ENCODE measurements at places on chromosomes 3 and 15.

GRCh38 chr3:195451373-195452015 lies 8.7 kb upstream of the ACAP2 start:
- DNase-seq = peak; percentile 99

DNA sequence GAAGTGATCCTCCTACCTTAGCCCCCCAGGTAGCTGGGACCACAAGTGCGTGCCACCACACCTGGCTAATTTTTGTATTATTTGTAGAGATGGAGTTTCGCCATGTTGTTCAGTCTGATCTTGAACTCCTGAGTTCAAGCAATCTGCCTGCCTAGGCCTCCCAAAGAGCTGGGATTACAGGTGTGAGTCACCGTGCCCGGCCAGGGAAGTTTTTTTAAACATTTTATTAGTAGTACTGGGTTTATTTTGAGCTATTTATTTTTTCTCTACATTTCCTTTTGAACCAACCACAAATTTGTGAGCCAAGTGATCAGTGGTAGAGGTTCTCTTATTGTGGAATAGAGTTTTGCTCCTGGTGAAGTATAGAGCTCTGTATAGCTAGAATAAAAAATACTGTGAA lies 33.7 kb downstream of the ARMC8 start:
- DNase-seq = no peak

DNA sequence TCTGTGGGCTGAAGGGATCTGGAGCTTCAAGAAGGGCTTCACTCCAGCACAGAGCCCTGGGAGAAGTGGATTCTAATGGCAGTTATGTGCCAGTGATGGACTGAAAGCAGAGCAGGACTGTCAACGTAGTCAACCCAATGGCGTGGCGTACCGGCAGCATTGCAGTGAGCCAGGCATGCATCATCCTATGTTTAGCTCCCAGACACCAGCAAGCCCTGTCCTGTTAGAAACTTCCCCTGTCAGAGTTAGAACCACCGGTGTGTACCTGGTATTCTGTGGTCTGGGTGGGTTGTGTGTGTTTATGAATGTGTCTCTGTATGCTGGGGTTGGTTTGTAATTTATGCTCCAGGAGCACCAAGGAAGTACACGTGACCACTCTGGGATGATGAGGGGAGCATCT lies 86.3 kb downstream of the CLSTN2 start:
- no peak for DNase-seq

DNA sequence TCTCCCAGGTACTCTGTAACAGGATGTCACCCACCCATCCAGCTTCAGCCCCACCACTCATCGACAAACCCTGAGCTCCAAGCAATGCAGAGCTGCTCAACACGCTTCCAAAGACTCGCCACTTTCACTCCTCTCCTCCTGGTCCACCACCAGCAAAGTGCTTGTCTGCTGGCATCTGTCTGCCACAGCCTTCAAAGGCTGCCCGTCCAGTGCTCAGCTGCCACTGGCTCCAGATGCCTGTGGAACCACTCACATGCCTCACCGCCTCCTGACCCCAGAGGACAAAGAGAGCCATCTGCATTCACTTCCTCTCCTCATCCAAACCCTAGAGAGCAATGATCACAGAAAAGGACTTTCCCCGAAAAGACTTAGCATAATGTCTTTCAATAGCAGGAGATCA lies 109.5 kb upstream of the OCA2 start:
- DNase-seq = no peak

DNA sequence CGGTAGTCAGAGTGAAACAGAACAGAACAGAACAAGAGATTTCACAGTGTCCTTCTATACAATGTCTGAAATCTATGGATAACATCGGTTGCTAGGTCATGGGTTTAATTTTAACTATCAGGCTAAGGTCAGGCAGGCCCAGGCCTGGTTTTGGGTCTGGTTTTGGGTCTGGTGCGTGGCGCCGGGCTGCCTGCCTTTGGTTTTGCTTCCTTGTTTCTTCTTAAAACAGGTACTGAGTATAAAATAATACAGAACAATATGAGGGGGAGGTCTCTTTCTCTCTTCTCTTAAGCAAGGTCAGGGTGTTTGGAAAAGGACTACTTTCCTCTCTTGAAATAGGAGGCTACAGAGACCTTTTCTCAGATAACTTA lies 1.4 kb downstream of the AEN start:
- no peak for DNase-seq

- peak; percentile 14 for DNase-seq
Measured at GRCh38 chr15:90530250-90531051, 728 bp downstream of the CRTC3 start.

- no peak for DNase-seq
Measured at GRCh38 chr3:196063971-196064370, 17.9 kb downstream of the TFRC start.

DNA sequence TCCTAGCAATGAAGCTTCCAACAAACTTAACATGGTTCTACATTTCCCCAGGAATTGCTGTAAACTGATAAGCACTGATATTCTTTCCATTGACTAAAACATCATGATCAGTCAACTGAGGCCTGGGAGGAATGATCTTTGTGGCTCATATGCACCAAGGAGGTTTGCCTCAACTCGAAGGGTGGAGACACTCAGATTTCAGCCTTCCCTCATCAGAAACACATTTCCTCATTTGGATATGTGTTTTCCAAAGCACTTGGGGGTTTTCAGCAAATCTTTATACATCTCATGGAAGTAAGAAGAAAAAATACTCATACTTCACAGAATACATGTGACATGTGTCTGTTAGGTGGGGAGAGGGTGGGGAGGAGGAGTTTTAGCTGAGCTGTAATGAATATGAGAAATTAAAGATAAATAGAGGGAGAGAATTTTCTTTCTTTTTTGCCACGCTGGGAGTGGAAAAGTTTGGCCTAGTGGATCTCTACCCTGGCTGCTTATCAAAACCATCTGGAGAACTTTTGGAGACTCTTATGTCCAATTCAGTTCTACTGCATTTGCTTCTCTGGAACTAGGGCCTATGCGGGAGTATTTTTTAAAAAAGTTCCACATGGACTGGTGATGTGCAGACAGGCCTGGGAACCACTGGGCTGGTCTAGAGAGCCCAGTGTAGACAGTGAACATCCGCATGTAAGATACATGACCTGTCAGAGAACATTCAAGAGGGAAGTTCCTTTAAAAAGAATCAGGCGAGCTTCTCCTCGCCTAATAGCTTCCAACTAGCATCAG lies 301.0 kb upstream of the ICE2 start:
- DNase-seq = no peak

DNA sequence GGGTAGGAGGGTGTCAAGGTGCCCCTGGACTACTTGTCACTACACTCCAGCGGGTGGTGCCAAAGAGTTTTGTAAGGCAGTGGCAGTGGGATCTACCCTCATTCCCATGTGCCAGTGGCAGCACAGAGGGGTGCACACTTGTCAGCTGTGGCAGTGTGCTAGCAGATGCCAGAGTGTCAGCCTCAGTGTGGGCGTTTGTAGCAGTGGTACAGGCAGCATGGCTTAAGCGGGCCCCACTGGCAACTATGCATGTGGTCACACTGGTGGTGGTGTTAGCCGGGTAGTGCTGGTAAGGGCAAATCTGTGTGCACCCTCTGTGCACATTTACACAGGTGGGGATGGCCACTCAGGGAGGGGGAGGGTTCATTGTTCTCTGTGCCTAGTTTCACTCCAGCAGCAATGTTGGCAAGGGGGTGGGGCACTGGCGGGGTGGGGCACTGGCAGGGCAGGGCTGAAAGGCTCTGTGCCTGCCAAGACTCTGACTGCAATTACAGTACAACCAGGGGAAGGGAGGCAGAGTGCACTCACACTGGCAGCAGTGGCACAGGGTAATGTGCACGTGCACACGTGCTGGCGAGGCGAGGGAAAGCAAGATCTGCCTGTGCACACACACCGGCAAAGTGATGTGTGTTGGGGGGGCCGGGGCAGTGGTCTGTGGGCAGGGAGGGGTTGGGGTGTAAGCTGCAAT lies 31.8 kb downstream of the MYO9A start:
- no peak for DNase-seq
